ENCODE measurements at places on chromosomes 5 and 9. TPM values are rescaled to one million over a fixed set of nuclear protein-coding genes. Genes with fewer than 3 reads are reported as not detected.

GRCh38 chr5:133827011-133827410 lies 141.4 kb downstream of the C5orf15 start:
- DNase-seq = no peak
- no peaks in the 10 kb centered on the region for H3K27me3 ChIP-seq
- no peak overlapping the region for H3K4me3 ChIP-seq
- H3K36me3 ChIP-seq = no peaks in the 10 kb centered on the region

CARD9 gene
- 10.6 TPM for total RNA-seq

- no peaks in the 10 kb centered on the region for H3K27me3 ChIP-seq
- no peaks in the 10 kb centered on the region for H3K4me1 ChIP-seq
- H3K4me3 ChIP-seq = no peak overlapping the region
- DNase-seq = no peak
- H3K36me3 ChIP-seq = no peaks in the 10 kb centered on the region
- H3K27ac ChIP-seq = no peak overlapping the region
Observed at GRCh38 chr9:98046180-98046543, 10.4 kb upstream of the NANS start.

- H3K27ac ChIP-seq = no peak overlapping the region
- no peaks in the 10 kb centered on the region for H3K4me1 ChIP-seq
- no peaks in the 10 kb centered on the region for H3K27me3 ChIP-seq
- no peak overlapping the region for H3K4me3 ChIP-seq
Observed at GRCh38 chr5:100722657-100723056, 180.4 kb downstream of the ST8SIA4 start.

DNA sequence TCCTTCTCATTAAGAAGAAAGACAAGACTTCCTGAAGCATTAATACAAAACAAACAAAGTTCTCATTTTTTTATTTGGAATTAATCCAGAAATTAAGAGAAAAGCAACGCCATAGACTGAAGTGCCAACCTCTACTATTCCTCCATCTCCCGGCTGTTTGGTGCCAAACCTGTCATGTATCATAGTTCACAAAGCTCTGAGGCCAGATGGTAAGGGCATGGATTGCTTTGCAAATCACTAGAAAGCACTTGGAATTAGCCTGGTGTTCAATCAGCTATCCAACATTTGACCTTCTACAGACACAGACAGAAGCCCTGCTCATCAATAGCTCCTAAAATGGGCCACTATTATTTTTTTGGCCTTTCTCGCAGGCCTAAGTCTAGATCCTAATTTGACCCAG lies 33.8 kb downstream of the HTR1A start:
- H3K27ac ChIP-seq = no peak overlapping the region
- DNase-seq = no peak
- H3K4me1 ChIP-seq = no peaks in the 10 kb centered on the region
- H3K36me3 ChIP-seq = no peaks in the 10 kb centered on the region
- H3K4me3 ChIP-seq = no peak overlapping the region

CCNG1 gene
- 163 TPM for total RNA-seq

FCN1 gene
- total RNA-seq = 5.2 TPM

All from uterus (tissue), 4 donors.